ENCODE measurements at places on chromosomes 7 and 10. TPM values are rescaled to one million over a fixed set of nuclear protein-coding genes. Genes with fewer than 3 reads are reported as not detected.

TLX1 gene
- total RNA-seq = not detected

GDF2 gene
- total RNA-seq = not detected

CFAP70 gene
- 2.9 TPM for total RNA-seq

UPK3BL1 gene
- 31.6 TPM for total RNA-seq

NUPR2 gene
- not detected for total RNA-seq

PDE6C gene
- total RNA-seq = not detected

TSPAN12 gene
- total RNA-seq = 103 TPM

IDI2 gene
- total RNA-seq = not detected

RPEL1 gene
- not detected for total RNA-seq

SFXN3 gene
- total RNA-seq = 772 TPM

INHBA gene
- total RNA-seq = not detected

SRPK2 gene
- total RNA-seq = 25.7 TPM

All from Peyer's patch (tissue), 4 donors.